Epithelial cell of esophagus (primary cell): ENCODE measurements at places on chromosomes 4 and X.

GRCh38 chrX:116694046-116694445, 231.3 kb upstream of the CT83 start:
- no peak for DNase-seq

GRCh38 chr4:160894809-160895208, 1269.0 kb downstream of the FSTL5 start:
- DNase-seq = no peak

DNA sequence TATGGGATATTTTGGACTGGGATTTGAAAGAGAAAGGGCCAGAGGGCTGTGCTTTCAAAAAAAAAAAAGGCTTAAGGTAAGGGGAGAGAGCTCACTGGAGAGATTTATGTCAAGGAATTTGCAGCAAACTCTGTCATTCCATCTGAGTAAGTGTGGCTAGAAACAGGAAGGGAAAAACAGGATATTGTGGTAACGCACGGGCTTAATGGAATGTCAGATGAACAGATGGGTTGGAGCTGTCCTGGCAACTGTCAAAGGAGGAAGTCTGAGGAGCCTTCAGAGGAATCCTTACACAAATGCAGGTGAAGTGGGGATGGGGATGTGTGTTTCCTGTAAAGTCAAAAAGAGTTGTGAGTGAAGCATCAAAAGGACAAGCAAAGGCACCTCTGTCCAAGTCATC, 15.1 kb upstream of the NKX3-2 start:
- peak; percentile 68 for DNase-seq

DNA sequence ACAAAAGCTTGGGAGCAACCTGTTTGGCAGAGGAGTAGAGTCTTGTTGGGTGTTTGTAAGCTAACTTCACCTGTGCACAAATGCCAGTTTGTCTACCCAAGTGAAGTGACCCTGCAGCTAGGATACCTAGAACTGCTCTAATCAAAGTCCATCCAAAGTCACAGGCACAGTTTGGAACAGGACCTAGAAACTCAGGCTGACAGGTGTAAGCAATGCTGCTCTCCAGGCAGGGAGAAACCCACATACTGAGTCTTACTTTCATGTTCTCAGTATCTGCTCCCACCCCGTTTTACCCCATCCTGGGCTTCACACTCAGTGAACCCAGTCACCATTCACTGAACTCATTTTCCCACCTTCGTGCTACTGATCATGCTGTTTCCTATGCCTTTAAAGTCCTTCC, 40.3 kb downstream of the MAML3 start:
- DNase-seq = no peak

DNA sequence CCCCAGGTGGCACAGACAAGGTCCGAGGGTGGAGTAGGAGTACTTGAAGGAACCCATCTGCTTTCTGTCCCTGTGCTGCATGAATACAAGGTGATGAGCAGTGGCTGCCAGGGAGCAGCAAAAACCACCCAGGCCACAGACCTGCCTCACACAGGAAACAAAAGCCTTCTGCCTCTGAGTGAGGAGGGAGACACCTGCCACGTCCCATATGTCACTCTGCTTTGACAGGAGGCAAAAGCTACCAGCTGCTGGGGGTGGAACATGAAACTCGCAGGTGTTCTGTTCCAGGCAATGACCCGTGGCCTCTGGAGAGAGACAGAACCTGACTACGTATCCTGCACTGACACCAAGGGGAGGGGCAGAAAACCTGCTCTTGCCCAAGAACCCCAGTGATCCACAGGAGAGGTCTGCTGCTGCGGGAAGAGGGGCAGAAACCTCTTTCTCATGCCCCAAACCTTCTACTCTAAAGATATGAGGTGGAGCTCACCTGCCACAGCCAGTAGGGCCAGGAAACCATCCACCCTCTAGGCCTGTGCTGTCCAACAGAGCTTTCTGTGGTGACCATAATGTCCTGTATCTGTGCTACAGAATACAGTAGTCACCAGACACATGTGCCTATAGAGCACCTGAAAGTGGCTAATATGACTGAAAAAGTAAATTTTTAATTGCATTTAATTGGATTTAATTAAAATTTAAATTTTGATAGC, 172.9 kb downstream of the PRDM5 start:
- DNase-seq = no peak

DNA sequence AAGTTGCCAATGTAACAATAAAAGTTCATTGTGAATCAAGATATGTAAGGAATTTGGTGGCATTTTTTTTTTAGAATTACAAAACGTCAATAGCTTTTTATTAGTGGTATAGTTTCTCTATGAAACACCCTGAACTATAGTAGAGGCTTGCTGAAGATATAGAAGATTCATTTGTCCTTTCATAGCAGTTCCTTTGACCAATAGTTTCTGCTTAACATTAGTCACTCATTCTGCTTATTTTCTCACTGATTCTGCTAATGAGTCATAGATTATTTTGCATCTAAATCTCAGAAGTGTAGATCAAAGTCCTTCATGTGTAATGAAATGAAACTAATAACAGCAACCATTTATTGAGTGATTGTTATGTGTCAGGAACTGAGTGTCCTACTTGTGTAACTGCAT, 205.0 kb upstream of the TET2 start:
- DNase-seq = peak; percentile 77

GRCh38 chrX:15430584-15430983, 46.4 kb upstream of the VEGFD start:
- no peak for DNase-seq

DNA sequence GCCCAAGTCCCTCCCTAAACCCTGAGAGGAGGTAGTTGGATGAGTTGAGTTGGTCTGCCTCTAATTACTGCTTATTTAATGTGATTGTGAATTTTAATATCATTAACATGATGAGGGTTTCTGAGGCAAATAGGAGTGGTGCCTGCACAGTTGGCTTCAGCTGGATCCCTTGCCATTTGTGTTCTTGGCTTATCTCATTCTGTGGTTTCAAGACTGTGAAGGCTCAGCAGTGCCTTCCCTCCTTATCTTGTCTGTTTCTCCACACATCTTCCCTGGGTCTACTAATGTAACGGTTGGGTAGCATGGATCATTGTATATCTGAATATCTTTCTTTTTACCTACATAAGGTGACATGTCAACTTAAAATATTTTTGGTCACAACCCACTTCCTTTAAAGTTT, 1.6 kb upstream of the SLC10A4 start:
- no peak for DNase-seq

GRCh38 chr4:123924536-123924935, 527.9 kb downstream of the SPRY1 start:
- DNase-seq = peak; percentile 52

DNA sequence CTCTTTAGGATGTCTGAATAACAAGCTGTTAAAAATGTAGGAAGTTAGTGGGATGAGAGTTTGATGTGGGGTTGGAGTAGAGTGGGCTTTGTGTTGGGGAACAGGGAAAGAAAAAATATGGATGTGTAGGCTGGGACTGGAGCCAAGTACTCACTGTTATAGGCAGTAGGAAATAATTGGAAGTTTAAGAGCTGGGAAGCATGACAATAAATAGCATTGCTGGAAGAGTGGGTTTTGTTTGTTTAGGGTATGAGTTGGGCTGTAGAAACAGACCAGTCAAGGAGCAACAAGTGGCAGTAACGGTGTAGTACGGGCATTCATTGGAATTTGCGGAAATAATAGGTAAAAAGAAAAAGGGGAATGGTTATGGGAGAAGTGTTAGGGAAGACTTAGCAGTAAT, 81.6 kb downstream of the KDM6A start:
- DNase-seq = no peak

- DNase-seq = no peak
Observed at GRCh38 chr4:177246641-177247584, 62.8 kb upstream of the NEIL3 start.

DNA sequence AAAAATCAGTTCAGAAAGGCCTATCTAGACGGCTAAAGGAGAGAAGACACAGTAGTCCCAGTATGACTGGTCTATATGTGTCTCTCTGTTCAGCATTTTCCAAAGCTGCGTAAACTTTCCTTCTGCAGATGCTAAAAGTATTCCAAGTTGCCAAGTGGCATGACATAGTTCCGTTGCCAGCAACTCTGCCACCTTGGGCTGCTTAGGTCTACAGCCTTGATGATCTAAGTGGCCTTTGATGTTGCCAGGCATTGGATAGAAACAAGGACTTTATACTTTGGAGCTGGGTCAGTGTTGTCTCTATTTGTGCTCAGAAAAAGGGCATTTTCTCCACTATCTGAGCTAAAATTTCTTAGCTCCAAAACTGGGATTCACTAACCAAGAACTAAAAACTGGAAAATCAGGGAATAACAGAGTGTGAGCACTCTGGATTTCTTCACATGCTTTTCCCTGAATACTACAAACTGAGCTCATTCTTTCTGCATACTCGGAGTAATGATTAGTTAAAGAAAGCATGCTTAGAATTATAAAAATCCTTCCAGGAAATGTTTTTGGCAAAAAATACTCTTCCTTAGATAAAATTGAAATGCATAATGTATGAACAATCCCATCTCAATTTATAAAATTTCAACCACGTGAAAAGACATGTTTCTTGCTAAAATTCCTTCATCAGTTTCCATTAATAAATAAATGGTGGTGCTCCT, 191.4 kb downstream of the ADAMTS3 start:
- no peak for DNase-seq

GRCh38 chr4:127788517-127788916, 6.4 kb downstream of the HSPA4L start:
- peak; percentile 18 for DNase-seq

GRCh38 chr4:70336043-70336442, 1.3 kb downstream of the CABS1 start:
- DNase-seq = no peak

DNA sequence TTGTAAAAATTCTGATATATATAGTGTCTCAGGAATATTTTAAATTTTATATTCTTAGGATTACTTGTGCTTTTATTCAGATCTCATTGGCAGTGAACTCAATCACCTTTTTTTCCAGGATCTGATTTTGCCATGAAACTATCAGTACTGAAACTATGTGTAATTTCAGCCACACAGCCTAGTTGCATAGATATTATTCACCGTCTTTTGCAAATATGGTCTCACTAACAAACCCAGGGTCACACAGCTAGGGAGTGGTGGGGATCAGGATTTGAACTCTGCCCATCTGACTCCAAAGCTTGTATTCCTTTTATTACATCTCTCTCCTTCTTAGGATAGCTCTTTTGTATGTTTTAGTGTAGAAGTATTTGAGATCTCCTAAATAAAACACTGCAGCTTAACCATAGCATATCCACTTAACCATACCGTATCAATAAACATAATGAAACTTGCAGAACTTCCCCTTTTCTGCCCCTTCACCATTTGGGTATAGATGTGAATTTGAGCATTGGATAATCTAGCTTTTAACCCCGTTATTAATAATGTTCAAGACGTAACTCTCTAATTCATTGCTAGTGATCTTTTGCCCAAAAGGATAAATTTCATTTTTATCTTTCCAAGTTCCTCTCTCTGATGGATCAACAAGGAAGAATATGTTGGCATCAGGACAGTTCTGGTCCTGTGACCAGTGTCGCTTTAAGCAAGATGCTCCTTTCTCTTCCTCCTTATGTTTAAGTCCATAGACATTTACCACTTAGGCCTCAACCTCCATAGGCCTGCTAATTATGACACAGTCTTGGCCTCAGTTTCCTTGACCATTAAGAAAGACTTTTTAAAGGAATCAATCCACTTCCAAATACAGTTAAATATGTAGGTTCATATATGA, 74.6 kb downstream of the RAPGEF2 start:
- no peak for DNase-seq

DNA sequence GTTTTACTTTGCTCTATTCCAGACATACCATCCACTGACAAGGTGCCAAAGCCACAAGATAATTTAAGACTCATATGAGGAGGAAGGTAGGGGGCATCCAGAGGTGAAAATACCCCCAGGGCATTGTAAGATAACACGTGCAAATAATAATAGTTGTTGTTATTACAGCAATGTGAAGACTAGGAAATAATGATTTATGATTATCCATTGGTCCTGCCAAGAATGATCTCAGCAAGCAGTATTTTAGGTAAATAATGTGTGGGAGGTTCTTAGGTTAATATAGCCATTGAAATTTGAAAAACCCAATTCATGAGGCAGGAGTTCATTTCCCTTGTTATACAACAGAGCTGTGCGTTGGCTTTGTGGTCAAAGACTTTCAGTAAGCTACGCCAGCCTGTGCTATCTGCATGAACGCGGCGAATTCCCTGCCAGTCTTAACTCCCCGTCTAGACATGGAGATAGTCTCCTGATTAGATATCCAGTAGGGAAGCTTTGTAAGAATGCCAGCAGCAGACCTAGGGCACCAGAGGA, 47.2 kb upstream of the MXRA5 start:
- no peak for DNase-seq

- DNase-seq = no peak
Observed at GRCh38 chr4:83340692-83341343, 6.2 kb upstream of the HPSE start.

- no peak for DNase-seq
Observed at GRCh38 chr4:123522646-123523045, 126.1 kb downstream of the SPRY1 start.

- no peak for DNase-seq
Observed at GRCh38 chr4:113788888-113789287, 27.4 kb upstream of the CAMK2D start.

- DNase-seq = no peak
Observed at GRCh38 chr4:137069473-137069872, 462.8 kb downstream of the PCDH18 start.
